ENCODE measurements at places on chromosomes 2 and 18.

- no peak for DNase-seq
Observed at GRCh38 chr2:241129086-241129871, 20.0 kb downstream of the PASK start.

- DNase-seq: no peak
Observed at GRCh38 chr2:216860426-216861137, 718 bp upstream of the TNP1 start.

DNA sequence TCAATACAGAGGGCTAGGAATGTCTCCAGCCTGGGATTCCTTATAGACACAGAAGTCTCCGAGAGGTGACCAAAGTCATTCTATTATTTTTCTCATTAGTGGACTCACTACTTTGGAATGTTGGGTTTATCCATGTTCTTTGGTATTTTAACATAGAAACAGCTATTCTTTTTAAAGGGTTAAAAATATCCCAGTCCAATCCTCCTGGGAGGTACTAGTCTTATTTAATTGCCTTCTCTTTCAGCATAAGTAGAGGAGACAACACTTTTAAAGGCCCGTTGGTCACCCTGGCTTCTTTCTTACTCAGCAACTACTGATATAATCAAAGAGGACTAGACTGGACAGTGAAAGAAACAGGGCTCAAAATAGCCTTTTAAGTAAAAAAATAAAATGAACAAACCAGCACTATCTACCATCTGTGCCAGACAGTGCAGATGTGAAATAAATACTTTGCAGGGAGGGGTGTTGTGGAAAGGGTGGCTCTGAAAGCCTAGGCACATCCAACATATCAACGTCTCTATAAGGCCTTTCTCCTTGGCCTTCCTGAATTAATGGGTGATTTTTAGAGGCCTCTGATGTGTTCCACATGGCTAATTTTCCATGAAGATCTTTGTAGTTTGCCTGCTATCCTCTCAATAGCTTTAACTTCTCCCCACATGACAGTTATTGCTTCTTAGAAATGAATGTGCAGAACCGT is 334.4 kb upstream of the THUMPD2 start:
- no peak for DNase-seq

DNA sequence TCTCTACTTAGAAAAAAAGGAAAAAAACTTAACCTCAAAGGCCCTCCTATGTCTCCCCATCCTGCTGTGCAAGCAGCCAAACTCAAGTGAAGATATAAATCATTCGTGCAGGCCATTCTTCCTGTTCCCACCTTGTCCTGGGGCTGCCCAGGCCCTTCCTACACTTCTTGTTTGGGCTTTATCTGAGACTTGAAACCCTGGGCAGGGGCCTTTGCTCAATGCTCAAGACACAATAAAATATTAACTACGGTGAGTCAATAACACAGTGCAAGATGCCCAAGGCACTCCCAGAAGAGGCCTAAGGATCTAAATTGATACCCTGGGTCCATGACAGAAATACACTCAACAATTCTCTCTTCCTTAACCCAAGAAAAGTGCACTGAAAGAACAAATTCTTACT is 67.6 kb downstream of the TBC1D8 start:
- DNase-seq: no peak

DNA sequence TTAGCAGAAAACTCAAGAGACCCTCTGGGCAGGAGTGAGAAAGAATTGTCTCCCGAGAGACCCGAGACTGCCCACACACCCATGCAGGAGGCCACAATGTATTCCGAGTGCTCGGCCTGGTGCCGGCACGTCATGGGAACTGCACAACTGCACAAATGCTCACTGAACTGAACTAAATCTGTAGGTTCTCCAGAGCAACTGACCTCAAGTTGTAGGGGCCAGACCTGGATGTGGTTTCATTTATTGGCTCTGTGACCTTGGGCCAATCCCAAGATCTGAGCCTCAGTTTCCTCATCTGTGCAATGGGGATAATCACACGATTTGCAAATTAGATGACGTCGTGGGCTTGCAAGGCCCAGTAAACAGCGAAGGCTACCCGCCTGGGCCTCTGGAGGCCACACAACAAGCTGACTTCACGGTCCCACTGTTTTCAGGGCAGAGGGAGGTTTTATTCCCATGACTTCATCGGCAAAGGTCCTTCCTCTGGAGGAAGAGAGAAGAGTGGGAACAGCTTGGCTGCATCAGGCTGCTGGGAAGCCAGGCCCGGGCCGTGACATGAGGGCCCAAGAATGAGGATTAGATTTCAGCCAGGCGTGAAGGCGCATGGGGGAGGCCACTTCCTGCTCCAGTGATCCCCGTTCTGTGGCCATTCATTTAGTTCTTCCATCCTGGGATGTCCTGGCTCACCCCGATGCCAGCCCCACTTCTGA is 3.6 kb upstream of the ERFE start:
- DNase-seq: no peak

- no peak for DNase-seq
Observed at GRCh38 chr2:215631696-215632095, 195.8 kb upstream of the FN1 start.

DNA sequence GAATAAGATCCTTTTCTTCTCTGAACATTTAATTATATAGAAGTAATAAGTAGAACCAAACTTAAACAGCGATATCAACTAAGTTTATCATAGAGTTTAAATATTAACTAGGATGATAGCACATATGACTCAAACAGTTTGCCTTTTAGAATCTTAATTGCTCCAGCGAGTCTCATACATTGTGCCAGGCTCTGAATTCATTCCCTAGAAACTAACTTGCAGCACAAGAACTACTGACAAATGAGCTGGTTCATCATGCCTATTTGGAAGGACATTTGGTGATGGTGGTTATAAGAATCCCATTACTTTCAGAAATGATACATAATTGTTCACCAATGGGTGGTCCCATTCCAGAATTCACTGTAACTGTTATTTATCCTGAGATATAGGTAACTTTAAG is 1026.6 kb upstream of the DDX18 start:
- no peak for DNase-seq

- DNase-seq: no peak
Observed at GRCh38 chr2:59790186-59791003, 763.1 kb downstream of the BCL11A start.

GRCh38 chr2:53424902-53425301 is 342.7 kb upstream of the CHAC2 start:
- DNase-seq: no peak

DNA sequence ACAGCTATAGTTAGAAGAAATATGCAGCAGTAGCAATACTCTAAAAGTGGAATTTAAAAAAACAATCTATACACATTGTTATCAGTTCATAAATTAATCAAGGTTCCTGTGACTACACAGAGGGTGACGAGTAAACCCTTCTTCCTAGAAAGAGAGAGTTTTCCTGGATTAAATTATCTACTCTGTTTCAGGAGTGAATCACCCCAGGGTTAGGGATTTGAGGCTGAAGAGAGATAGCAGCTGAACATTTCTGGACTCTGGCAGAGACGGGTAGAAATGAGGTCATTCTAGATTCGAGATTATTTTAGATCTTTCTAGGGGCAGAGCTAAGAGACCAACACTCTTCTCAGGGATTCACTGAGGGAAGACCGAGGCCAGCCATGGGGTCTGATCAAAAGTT is 38.8 kb upstream of the PMAIP1 start:
- no peak for DNase-seq

- DNase-seq: no peak
Observed at GRCh38 chr2:38274286-38275276, 102.5 kb downstream of the ATL2 start.

DNA sequence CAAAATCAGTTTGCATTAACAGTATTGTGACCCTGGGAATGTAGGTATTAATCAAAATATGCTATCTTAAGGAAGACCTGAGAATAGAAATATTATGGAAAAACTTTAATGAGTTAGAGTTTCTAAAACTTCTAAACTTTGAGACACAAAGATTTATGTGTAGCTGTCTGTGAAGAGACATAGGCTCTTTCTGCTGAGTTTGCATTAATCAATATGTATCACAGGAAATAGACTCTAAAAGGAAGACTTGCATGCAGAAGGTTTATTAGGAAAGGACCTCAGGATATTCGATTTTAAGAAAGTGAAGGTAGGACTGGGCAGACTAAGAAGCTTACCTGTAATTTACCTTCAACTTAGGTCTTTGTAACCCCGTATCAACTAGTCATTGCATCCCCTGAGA is 494.8 kb upstream of the NRXN1 start:
- no peak for DNase-seq

DNA sequence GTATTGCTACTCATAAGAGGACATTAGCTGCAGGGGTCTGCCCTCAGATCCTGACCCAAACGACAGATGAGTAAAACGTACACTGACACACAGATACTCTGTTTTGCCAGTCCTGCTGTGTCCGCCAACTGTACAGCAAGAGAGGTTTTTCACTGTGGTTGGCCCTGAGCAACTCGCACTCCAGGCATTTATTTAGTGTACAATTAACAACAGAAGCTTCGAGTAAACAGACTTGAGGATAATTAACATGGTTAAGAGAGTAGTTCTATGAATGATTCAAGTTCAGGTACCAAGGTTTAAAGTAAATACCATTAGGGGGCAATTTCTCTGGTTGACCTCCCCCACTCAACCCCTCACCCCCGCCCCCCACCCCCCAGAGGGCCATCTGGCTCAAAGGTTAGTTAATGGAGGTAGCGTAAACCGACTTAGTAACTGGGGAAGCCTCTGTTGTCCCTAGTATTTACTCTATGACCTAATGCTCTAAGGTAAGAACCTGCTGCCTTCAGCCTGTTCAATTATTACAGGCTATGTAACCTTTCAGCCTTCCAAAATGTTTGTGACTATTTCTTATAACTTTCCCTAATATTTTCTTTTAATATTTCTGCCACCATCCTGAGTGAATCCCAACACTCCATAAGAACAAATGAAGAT is 103.9 kb upstream of the XIRP2 start:
- no peak for DNase-seq

GRCh38 chr2:30113617-30114293 is 33.1 kb upstream of the YPEL5 start:
- DNase-seq: no peak

DNA sequence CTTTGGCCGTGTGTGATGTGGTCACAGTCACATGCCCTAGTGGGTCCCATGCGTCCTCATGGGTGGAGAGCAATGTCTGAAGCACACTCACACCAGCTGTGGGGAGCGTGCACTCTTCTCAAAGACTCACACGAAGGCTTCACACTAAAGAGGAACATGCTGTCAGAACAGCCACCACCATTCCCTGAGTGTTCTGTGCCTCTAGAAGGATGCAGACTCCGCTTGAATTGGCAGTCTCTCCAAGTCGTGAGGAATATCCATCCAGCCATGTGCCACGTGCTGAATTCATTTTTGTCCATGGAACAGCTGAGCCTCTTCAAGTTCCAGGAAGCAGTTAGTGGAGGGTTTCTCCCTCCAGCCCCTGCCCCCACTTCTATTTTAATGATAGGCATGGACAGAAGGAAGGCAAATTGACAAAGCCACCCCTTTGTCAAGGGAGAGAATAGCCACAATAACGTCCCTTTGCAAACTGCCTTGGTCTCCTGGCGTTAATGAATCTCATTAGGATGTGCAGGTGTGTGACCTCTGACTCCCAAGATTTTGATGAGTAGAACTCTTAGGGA is 464.3 kb upstream of the ID2 start:
- DNase-seq: no peak

- no peak for DNase-seq
Observed at GRCh38 chr18:57715671-57716070, 87.4 kb downstream of the ATP8B1 start.

DNA sequence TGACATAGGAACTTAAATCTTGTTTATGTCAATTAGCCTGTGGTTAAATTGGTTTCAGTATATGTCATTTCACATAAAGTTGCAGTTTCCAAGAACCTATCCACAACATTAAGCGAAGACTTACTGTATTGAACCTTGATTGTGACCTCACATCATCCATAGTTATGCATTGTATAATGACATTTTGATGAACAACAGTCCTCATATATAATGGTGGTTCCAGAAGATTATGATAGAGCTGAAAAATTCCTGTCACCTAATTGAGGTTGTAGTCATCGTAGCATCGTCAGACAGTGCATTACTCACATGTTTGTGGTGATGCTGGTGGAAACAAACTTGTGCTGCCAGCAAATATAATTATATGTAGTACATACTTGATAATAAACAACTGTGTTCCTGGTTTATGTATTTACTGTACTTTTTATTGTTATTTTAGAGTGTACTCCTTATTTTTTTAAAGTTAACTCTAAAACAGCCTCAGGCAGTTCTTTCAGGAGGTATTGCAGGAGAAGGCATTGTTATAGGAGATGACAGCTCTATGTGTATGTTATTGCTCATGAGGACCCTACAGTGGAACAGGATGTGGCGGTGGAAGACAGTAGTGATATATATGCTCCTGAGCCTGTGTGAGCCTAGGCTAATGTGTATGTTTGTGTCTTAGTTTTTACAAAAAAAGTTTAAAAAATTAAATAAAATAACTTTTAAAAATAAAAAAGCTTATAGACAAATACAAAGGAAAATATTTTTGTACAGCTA is 56.6 kb downstream of the UBE2E3 start:
- DNase-seq: no peak

DNA sequence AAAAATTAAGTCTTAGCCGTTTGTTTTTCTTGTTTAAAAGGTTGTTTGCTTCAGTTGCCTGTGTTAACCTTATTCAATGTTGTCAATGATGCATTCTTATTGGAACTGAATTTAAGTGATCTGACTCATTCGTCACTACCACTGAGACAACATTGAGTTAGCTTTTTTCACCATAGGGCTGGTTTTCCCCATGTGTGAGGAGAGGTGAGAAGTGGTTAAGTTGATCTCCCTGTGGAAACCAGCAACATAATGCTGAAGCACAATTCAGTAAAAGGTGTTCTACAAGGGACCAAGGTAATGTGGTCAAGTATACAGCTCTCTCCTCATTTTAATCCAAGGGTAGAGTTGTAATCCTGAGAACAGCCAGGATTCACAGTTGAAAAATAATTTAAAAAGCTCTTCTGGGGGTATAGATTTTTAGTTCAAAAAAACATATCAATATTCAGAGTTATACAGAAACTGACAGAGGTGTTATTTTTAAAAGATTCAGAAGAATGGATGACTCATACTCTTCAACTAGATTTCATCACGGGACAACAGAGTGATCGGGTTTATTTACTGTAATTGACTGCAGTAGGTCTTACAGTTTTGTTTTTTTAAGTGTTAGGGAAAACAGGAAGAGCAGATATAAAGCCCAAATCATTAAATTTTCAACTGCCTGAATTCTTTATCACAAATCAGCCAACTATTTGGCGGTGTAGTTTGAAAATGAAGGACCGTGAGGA is 12.6 kb downstream of the NOP58 start:
- no peak for DNase-seq

- no peak for DNase-seq
Observed at GRCh38 chr2:75428060-75428459, 132.7 kb downstream of the EVA1A start.

DNA sequence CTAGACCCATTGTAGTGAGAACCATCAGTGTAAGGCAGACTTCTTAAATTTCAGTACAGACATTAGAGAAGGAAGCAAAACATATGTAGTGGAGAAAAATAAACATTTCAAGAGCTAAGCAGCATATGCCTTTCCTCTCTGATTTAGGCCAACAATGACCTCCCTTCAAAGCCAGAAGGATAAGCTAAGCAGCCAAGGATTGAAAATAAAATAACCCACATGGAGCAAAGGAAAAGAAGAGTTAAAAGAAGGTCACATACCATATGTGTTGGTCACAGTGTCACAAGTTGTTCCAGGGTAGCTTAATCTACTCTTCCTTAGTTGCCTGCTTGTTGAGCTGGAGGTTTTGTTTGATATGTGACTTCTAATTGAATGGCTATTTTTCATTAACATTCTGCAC is 15.6 kb upstream of the LAMA1 start:
- DNase-seq: no peak

GRCh38 chr2:69914164-69914949 is 552 bp upstream of the MXD1 start:
- peak; percentile 99 for DNase-seq

GRCh38 chr2:205714789-205715720 is 32.8 kb downstream of the NRP2 start:
- DNase-seq: no peak

GRCh38 chr2:136495636-136496035 is 269.7 kb upstream of the THSD7B start:
- DNase-seq: no peak

All from progenitor cell of endocrine pancreas (in vitro differentiated cells).